ENCODE measurements at places on chromosomes 6 and 20. TPM values are rescaled to one million over a fixed set of nuclear protein-coding genes. Genes with fewer than 3 reads are reported as not detected.

The KCNK15 gene
- 0.77 TPM for total RNA-seq

The CFB gene
- total RNA-seq: 0.82 TPM

The POU5F1 gene
- total RNA-seq: 0.52 TPM

The FLRT3 gene
- not detected for total RNA-seq

The ECT2L gene
- total RNA-seq: not detected

The PLN gene
- total RNA-seq: not detected

The SPTLC3 gene
- total RNA-seq: 0.02 TPM

The WFDC10A gene
- not detected for total RNA-seq

All from activated CD4-positive, alpha-beta memory T cell treated with anti-CD3 and anti-CD28 coated beads for 36 hours (primary cell).